ENCODE measurements at places on chromosomes 4 and X. TPM values are rescaled to one million over a fixed set of nuclear protein-coding genes. Genes with fewer than 3 reads are reported as not detected.

The CTAG2 gene
- not detected for total RNA-seq

- DNase-seq = no peak
Observed at GRCh38 chrX:80817002-80817401, 7.3 kb upstream of the BRWD3 start.

- no peak for DNase-seq
Observed at GRCh38 chrX:13305108-13305507, 14.7 kb downstream of the ATXN3L start.

The ZMAT1 gene
- total RNA-seq = 1.5 TPM

DNA sequence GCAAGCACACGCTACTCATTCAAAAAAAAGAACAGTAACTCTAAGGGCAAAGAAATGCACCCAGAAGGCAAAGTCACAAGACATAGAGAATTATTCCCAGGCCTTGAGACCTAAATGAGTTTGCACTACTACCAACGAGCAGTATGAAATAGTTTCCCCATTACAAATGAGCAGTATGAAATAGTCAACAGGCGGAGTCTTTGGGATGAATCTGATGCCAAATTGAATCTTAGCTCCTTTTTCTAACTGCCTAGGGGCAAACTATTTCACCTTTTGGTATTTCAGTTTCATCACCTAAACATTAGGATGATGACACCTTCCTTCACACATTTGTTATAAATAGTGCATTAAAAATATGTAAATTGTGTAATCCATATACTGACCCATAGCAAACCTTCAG is 213.0 kb upstream of the FAT4 start:
- DNase-seq = no peak

The NAA15 gene
- 25.3 TPM for total RNA-seq

DNA sequence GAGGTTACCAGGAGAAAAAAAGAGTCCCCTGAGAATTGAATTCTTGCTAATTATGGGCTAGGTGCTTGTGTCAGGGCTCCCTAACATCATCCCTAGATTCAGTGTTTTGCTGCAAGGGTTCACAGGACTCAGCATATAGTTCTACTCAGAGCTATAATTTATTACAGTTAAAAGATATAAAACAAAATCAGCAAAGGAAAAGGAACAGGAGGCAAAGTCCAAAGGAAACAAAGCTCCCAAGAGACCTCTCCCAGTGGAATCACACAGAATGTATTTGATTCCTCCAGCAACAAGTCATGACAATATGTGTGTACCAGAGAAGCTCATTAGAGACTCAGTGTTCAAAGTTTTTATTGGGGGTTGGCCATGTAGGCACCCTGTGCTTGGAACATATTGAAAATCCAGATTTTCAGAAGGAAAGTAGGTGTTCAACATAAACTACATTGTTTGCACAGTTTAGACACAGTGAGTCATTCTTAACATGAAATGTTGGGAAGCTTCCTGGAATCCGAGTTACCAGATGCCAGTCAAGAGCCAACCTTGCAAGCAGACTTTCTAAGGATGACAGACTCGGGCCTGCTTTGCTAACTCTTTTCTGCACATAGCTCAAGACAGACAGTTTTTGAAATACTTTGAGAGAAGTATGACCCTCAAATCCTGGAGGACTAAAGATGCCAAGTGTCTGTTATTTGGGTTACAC is 311.3 kb upstream of the EMCN start:
- no peak for DNase-seq

- DNase-seq = no peak
Observed at GRCh38 chrX:17802756-17803155, 58.3 kb downstream of the RAI2 start.

The BGN gene
- total RNA-seq = 7.8 TPM

The ZAR1 gene
- total RNA-seq = not detected

The RASL11B gene
- total RNA-seq = 0.17 TPM

DNA sequence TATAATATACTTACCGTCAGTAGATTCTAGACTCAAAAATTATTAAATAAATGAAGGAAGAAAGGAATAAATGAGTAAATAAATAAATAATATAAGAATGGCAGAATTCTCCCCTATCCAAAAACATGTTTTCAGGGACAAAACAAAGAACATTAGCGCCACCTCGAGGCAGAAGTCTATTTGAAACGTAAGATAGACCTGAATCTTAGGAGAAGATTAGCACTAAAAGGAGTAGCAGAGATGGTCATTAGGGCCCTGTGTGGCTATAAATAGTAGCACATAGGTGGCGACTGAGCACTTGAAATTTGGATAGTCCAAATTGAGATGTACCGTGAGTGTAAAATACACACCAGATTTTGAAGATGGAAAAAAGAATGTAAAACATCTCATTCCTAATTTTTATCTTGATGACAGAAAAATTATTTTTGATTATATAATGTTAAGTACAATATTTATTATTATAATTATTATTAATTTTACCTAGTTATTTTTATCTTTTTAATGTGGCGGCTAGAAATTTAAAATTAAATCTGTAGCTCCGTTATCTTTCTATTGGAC is 24.3 kb upstream of the SRD5A3 start:
- peak; percentile 46 for DNase-seq

The USO1 gene
- 51.5 TPM for total RNA-seq

The TBC1D9 gene
- total RNA-seq = 10.7 TPM

DNA sequence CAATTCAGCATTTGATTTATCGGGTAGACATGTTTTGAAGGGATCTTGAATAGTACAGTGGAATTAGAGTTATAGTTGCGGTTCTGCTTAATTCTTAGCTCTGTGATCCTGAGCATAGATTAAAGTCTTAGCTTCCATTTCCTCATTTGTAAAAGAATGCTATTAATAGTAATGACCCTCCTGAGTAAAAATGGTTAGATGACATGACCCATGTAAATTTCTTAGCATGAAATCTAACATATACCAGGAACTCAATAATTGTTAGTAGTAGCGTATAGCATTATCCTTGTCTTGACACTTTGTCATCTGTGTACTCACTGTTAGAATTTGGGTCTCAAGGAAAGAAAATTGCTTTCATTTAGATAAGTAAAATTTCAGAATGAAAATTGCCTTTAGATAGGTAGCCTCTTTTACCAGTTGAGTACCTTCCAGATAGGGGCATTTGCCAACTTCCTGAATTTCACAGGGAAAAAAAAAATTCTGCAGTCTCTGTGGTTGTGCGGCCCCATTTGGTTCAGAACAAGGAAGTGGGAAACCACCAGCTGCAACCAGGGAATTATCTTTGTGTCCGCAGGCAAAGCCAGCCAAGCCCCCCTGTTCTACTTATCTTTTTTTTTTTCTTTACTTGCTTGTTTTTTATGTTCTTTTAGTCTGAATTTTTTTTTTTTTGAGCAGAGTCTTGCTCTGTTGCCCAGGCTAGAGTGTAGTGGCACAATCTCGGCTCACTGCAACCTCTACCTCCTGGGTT is 86.9 kb downstream of the TMEM164 start:
- DNase-seq = no peak

DNA sequence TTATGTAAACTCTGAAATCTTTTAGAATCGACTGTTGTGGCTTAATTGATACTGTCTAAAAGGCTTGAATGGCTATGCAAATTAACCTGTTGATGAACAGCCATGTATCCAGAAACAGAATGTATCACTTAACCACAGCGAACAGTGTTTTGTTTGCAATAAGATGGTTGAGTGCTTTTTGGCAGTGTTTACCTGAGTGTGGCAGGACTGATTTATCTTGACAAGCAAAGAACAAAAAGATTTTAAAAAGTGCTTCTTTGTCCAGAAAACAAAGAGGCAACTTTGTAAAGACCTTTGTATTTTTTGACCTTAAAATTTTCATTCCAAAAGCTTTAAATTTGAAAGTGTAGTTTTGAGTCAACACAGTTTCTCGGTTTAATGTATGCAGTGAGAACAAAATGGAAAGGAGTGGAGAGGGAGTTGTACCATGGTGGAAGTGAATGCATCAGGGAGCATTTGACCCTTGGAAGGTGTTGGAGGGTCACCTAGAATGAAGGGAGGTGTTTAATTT is 18.0 kb downstream of the ARHGAP10 start:
- no peak for DNase-seq

DNA sequence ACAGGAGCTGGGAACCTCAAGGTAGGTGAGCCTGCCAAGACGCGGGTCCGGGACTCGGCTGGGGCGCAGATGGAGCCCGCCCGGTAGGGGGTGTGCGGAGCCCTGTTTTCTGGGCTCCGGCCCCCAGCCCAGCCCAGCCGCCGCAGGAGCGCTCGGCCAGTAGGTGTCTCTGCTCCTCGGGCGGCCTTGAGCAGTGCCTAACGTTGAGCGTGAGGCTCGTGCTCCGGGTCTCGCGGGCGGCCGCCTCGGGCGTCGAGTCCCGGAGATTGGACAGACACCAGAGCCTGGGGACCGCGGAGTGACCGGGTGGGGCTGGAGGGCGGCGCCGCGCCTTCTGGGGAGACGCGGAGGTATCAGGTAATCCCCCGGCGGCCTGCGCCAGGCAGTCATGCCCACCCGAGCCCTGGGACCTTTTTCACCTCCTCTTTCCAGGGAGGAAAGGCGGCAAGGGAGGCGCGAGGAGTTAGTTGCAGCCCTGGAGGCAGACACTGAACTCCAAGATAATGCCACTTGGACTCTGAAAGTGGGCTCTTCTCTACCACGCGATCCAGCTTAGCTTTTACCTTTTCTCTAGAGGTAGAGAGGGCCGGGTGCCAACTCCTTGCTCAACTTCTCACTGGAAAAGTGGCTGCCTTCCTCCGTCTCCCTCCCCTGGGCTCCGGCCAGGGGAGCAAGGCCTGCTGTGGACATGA is 14.5 kb upstream of the FGG start:
- peak; percentile 44 for DNase-seq

DNA sequence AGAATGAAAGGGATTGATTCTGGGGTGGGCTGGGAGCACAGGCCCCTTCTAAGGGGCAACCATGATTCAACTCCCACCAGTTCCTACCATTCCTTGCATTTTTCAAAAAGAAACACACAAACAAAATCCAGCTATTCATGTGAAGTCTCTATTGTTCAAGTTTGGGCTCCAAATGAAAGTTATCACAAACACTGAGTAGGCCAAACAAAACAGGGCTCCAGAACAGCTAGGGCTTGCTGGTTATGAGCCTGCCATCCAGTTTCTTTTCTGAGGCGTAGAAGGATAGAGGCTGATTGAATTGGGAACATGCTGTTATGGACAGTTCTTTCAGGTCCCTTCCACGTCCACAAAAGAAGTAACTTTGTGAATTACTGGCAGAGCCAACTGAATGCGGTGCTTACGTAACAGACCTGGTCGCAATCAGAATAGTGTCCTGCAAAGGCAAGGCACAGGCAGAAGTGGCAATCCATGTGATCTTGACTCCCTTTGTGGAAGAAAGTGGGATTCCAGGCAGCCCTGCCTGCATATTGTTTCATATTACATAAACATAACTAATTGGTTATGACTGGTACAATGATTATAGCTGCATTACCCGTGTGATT is 244.5 kb downstream of the SCFD2 start:
- no peak for DNase-seq

The LIMCH1 gene
- total RNA-seq = 7.2 TPM

GRCh38 chr4:13782231-13782630 is 154.7 kb upstream of the BOD1L1 start:
- no peak for DNase-seq

DNA sequence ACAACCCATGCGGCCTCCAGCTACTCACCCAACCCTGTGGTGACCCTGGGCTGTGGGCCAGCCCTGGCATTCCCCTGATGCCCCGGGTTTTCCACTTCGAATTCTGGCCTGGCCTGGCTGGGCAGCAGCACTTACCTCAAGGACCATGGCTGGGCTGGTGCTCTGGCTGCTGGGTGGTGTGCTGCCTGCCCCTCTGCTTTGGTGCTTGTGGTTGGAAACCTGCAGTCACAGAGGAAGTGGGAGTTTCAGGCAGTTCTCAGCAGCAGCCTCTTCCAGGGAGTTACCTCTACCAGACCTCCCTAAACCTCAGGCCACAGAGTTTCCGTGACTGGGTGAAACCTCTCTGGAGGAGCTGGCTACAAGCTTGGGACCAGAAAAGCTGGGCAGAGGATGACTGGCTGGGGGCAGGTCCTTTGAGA is at the start of gene CXCR3:
Gene CXCR3, minus strand, starts transcription at position 209 of the 419 bp plus-strand sequence. Its CDS starts 62 bp downstream, at position 147.
- peak; percentile 22 for DNase-seq

DNA sequence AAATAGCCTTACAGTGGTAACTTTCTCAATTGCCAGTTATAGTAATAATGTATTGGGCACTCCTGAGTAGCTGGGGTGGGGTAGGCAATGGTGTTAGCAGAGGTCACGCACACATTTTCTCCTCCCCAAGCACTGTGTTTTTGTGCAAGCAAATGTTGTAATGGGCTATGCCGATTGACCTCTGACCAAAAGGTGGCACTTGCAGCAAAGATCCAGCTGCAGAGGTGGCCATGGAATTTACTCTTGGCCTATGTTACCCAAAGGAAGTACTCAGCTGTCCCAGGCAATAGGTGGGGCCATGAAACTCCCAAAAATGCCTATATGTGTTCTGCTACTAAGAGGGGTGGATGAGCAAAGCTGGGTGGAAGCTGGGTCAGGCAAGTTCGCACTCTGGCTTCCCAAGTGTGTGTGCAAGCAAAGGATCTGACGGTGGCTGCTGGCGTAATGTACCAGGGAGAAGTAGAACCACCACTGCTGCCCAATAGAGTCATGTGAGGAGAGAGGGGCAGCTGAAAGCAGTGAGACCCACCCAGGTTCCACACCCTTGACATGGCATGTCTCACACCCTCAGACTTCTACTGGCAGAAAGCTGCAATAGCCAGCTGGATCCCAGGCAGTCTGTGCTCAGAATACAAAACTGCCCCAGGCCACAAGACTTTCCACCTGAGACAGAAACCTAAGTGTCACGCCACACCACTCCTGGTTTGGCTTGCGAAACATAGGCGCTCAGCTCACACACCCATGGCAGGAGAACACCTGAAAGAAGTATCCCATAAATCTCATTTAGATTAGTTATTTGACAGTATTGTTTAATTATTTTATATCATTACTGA is 353.3 kb upstream of the EMCN start:
- no peak for DNase-seq

DNA sequence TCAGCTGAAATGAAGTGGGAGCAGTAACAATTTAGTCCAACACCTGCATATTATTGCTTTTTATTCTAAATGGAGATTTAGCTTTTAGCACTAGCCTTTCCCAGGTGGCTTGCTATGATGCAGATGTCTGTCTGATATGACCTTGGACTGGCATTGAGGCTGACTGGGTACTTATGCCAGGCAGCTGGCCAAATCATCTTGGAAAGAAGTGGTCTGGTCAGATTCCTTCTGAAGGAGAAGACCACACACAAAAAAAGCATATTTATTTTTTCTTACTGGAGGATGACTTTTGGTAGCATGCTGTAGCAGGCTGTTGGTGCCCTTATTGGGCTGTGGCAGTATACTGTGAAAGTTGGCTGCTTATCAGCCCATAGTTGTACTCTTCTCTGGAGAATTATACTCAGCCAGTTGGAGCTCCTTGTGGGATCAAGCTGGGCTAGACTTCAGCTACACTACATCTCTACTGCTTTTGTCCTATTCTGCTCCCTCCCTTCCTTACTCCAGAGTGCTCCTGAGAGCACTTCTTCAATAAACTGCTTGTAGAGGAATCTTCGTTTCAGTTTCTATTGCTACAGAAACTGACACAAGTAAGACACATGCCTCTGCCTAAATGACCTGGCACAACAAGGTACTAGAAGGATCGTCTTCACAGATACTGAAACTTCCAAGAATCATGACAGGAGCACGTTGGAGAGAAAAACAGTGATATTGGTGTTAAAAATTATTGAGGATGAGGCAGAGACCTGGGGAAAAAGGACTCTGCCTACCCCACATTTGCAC is 196.8 kb upstream of the RPS6KA3 start:
- DNase-seq = no peak

The PPP4R3C gene
- total RNA-seq = not detected

- DNase-seq = no peak
Observed at GRCh38 chr4:101232074-101232776, 115.1 kb downstream of the PPP3CA start.
